ENCODE measurements at places on chromosomes 4 and X.

DNA sequence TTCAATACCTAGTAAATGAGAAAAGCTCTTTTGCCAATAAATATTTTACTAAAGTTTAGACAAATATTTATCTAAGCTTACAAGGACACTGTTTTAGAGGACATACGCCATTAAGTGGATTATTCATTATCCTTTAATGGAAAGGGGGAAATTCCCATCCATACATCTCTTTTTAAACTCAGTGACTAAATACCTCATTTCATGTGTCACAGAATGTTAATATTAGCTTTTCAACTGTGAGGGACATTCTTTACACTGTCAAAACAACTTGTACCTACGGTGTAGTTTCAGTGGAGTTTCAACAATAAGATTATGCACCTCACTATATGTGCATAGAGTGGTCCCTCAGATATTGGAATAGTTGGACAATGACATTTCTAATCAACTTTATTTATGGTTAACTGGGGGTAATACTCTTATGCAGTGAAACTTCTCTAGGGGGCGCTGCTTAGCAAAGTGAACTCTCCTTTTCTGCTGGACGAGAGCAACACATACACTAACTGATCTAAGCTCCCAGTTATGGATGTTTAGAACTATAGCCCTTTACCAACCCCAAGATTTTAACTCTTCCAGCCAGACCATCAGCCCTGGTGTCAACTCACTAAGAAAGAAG lies 9.7 kb downstream of the HS6ST2 start:
- DNase-seq: no peak

DNA sequence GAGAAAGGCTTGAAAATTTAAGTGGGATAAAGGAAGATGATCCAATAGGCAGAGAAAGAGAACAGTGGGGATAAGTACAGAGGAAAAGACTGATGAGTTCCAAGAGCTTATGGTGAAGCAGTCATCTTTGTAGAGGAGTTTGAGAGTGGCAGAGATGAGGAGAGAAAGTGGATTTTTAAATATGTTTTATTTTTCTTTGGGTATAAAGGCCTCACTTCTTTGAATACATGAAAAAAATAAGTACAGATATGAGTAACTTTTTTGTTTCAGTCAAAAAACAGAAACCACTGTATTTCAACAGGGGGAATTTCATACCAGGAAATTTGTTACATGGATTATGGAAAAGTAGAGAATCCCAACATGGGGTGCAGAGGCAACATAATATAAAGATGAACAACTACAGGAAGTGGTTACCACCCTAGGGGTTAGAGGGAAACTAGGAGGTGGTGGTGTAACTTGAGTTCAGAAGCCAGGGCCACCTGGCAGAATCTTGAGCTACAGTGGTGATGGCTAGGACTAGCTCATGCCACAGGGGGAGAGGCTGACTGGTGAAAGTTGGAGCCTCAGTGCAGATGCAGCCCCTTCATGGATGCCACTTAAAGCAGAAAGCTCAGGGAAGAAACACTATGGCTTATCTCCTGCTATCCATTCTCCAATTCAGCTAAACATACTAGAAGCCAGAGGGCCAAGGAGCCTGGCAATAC lies 3.4 kb upstream of the CYBB start:
- no peak for DNase-seq

DNA sequence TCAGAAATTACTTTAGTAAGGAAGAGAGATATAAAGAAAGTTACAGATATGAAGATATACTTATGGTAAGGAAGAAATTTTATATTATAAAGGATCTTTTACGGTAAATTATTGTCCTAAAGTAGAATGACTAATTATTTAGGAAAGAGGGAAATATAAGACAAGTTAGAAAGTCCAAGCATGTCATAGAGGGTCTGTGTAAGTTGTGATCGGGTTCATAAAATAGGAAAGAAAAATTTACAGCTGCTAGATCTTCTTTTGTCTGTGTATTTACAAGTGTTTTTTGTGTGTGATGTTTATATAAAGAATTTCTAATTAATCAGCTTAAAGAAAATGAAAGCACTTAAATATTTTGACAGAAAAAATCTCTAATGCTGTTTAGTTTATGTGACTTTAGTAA lies 1054.9 kb upstream of the DIAPH2 start:
- no peak for DNase-seq

GRCh38 chrX:41923978-41924683 lies 777 bp upstream of the CASK start:
- DNase-seq: no peak

All from skeletal muscle cell (primary cell).